ENCODE measurements at places on chromosomes 5 and 9. TPM values are rescaled to one million over a fixed set of nuclear protein-coding genes. Genes with fewer than 3 reads are reported as not detected.

CMYA5 gene
- 1,619 TPM for total RNA-seq

BNC2 gene
- 3.8 TPM for total RNA-seq

AGXT2 gene
- not detected for total RNA-seq

CDHR2 gene
- total RNA-seq, result not detected

ZNF618 gene
- total RNA-seq, result 2.0 TPM

IFNA10 gene
- total RNA-seq, result not detected

SHC3 gene
- 0.63 TPM for total RNA-seq

MSH3 gene
- 10.6 TPM for total RNA-seq

ISL1 gene
- total RNA-seq, result not detected

RLN1 gene
- total RNA-seq, result not detected

SPATA31C1 gene
- total RNA-seq, result not detected

CAMK4 gene
- not detected for total RNA-seq

AJM1 gene
- 6.2 TPM for total RNA-seq

FOXD4L4 gene
- 0.21 TPM for total RNA-seq

FBP2 gene
- total RNA-seq, result not detected

PCDHGA4 gene
- 13.7 TPM for total RNA-seq

EDIL3 gene
- total RNA-seq, result 9.3 TPM

EGFL7 gene
- total RNA-seq, result 56.4 TPM

PCDHB16 gene
- total RNA-seq, result 2.2 TPM

FAM174A gene
- 15.9 TPM for total RNA-seq

SLC6A18 gene
- total RNA-seq, result not detected

LHFPL2 gene
- 6.2 TPM for total RNA-seq

CAPSL gene
- total RNA-seq, result not detected

HTR4 gene
- total RNA-seq, result not detected

FAM221B gene
- not detected for total RNA-seq

LRRTM2 gene
- 0.16 TPM for total RNA-seq

EQTN gene
- not detected for total RNA-seq

ZNF354C gene
- 3.6 TPM for total RNA-seq

All from heart left ventricle (tissue), 16 donors.